ENCODE measurements at places on chromosomes 2 and 18.

GRCh38 chr18:72201032-72201431 lies 343.1 kb downstream of the CBLN2 start:
- DNase-seq, result no peak

DNA sequence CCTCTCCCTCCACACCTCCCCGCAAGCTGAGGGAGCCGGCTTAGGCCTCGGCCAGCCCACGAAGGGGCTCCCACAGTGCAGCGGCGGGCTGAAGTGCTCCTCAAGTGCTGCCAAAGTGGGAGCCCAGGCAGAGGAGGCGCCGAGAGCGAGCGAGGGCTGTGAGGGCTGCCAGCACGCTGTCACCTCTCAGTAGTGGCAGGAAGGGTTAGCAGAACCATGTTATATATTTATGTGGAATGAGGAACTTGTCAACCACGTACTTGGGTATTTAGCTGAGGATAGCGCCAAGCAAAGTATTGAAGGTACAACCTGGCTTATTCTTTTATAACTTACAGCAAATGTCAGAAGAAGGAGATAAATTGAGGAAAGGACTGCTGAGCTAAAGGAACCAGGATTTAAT lies 144.1 kb upstream of the MGAT5 start:
- no peak for DNase-seq

DNA sequence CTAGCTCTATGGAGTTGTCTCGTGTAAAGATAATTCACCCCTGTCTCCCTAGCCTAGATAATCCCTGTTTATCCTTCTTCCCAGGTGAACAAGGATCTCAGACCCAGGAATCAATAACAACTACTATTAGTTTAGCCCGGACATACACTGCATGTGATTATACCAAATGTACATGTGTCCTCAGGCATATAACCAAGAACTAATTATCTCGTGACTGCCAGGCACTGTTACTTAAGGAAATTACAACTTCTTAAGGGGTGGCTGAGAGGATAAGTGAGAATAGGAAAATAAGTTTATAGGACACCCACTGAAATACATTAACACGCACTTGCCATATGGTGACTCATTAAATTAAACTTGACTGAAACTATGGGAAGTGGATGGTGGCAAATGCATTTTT lies 126.6 kb downstream of the CNTNAP5 start:
- DNase-seq, result no peak

GRCh38 chr2:113282747-113283533 lies 4.2 kb upstream of the PAX8 start:
- DNase-seq, result no peak

DNA sequence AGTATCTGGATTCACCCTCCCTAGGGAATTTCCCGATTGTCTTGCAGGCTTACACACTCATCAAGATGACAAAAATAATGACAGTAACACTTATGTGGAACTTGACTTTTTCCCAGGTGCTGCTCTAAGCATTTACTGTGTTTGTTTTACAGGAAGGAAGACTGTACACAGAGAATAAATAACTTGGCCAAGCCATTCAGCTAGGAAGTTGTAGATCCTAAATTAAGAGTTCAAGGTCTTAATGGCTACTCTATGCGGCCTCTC lies 549 bp upstream of the DPP4 start:
- DNase-seq, result no peak
